Posterior cingulate gyrus (tissue), 11 donors: ENCODE measurements at places on chromosomes 6 and 20.

GRCh38 chr6:146787876-146788508 is 189.2 kb downstream of the ADGB start:
- no peak for DNase-seq

DNA sequence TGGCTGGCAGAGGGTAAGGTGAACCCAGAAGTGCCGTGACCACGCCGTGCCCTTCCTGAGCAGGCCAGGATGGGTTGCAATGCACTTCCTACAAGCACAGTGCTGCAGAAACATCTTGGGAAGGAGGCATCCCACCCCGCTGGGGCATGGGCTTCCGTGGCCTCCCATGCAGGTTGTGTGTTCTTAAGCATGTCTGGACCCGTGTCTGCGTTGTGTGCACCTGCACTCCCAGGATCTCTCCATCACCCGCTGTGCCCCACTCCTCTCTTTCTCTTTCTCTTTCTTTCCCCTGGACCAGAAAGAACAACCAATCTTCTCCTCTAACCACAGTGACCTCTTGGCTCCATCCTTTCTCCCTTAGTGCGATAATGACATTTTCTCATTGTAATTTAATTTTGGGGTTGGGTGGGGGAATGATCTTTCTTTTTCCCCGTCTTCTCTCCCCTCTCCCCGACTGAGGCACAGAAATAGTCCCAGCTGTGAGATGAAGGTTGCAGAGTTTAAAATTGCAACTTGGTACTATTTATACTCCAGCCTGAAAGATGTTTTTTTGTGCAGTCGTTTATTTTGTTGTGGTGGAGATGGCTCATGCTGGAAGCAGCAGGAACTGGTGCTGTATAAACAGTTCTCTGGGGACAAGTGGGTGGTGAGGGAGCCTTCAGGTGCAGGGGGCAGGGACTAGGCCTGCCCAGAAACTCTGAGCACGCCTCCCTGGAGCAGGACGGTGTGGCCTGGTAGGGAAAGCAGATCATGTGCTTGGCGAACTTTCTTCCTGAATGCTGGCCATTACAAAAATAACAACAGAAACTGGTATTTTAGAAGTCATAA is 20.5 kb downstream of the BCAS4 start:
- DNase-seq, result peak; percentile 80

DNA sequence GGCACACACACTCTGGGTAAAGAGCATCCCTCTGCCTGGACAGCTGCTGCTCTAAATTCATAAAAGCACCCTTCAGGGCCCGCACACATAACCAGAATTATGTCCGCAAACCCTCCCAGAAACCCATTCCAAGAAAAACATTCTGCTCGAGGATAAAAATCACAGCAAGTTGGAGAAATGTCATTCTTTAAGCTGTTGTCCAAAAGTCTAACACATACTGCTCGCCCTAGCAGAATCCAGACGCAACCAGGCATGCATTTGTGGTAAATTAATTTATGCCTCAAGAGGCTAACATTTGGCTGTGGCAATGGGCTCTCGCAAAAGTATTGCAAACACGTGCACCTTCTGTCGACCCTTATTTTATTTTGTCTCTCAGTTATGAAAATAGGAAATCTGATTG is 116.1 kb upstream of the INSM1 start:
- no peak for DNase-seq

DNA sequence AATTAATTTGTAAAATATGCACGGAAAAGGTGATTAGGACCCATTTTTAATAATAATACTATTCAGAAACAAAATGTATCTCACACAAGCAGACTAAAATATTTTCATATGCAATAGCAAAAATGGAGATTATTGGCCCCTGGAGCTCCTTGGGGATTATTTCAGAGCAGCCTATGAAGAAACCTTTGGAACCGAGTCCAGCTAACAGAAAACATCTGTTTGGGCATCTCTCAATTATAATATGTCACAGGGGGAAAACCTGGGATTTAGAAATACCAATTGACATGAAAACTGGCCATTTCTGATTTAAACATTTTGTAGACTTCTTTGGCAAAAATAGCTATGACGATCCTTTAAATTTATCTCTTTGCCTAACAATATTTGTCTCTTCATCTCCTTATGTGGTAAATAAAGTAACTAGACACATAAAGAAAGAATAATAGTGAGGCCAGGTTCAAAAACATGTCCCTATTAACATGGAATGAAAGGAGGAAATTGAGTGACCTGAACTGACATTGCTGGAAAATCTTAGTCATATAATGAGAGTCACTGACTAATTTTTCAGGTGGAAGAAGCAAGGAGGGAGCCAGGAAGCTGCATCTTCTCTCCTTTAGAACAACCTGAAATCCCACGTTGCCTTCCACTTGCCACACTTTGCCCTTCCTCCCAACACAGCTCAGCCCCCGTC is 199.0 kb downstream of the SOD2 start:
- no peak for DNase-seq

DNA sequence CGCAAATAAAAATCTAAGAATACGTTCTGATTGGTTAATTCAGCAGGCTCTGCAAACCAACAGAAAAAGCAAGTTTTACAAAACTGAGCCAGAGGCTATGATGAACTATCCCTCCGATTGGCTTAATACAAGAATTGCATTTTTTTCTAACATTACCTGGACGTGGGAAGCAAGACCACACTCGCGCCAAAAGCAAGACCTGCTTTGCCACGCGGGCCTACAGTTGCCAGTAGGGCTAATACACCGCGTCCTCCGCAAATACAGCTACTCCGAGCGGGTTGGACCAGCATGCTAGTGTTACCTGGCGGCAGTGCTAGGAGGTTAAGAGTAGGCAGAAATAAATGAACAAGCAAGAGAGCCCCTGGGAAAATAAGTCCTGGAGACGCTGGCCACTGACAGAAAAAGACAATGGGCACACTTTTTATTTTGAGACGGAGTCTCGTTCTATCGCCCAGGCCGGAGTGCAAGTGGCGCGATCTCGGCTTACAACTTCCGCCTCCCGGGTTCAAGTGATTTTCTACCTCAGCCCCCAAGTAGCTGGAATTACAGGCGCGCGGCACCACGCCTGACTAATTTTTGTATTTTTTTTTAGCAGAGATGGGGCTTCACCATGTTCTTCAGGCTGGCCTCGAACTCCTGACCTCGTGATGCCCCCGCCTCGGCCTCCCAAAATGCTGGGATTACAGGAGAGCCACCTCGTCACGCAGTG is 131.9 kb upstream of the BTN3A2 start:
- DNase-seq, result no peak

DNA sequence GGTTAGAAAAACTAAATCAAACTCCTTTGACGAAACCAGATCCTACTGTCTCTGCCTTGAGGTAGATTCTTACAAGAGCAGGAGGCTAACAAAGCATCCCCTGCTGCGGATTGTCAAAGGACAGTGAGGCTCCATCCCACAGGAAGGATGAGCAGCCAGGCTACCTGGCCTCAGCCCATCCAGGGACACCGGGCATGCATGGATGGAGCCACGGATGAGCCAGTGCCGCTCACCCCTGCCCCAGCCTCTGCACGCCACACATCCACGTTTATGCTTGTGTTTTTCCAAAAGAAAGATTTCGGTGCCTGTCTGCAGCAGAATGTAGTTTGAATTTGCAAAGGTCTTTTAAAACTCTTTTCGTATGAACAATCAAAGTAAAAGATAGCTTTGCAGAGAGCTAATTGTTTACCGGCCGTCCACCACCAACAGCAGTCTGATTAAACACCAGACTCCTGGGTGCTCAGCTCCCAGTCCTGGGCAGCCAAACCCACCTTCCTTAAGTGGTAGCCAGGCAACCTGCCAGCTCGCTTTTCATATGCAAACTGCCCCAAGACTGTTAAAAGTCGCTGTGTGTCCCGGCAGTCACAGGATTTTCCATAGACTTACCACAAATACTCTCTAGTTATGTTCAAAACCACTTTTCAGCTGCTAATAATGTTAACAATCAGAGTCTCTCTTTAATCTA is 999 bp downstream of the THBS2 start:
- no peak for DNase-seq

GRCh38 chr20:63254232-63254605 is at the start of gene NKAIN4:
Gene NKAIN4, minus strand, starts transcription at chr20:63254463. Its CDS starts 13 bp downstream, at chr20:63254450.
- no peak for DNase-seq

GRCh38 chr6:71015392-71015791 is 58.5 kb upstream of the B3GAT2 start:
- DNase-seq, result no peak

DNA sequence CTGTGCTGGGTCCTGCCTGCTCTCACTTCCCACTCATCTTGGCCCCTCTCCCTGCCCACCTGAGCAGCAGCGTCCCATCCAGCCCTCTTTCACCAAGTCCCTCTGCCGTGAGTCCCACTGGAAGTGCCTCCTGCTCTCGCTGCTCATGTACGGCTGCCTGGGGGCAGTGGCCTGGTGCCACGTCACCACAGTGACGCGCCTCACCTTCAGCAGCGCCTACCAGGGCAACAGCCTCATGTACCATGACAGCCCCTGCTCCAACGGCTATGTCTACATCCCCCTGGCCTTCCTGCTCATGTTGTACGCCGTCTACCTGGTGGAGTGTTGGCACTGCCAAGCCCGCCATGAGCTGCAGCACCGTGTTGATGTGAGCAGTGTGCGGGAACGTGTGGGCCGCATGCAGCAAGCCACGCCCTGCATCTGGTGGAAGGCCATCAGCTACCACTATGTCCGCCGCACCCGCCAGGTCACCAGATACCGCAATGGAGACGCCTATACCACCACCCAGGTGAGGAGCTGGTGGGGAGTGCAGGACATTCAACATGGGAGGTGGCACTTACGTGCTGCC is 2.8 kb downstream of the TMEM151B start:
- peak; percentile 88 for DNase-seq

DNA sequence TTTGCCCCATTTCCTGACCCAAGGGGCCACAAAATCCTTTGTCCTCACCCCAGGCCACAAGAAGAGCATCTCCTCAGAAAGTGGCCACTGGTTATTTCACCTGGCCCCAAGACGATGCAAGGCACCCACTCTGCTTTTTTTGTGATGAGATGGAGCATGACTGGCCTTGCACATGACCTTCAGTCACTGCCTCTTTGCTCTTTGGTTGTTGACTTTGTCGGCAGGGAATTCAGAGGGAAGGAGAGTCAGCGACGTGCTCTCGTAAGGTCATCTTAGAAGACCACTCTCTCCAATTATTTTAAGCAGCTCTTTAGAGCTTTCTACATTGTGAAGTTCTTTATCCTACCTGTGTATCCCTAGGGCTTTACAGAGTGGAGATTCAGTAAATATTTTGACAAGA is 306.7 kb downstream of the PLCB1 start:
- no peak for DNase-seq

GRCh38 chr6:39430446-39430845 is 107.9 kb upstream of the KCNK16 start:
- DNase-seq, result no peak

DNA sequence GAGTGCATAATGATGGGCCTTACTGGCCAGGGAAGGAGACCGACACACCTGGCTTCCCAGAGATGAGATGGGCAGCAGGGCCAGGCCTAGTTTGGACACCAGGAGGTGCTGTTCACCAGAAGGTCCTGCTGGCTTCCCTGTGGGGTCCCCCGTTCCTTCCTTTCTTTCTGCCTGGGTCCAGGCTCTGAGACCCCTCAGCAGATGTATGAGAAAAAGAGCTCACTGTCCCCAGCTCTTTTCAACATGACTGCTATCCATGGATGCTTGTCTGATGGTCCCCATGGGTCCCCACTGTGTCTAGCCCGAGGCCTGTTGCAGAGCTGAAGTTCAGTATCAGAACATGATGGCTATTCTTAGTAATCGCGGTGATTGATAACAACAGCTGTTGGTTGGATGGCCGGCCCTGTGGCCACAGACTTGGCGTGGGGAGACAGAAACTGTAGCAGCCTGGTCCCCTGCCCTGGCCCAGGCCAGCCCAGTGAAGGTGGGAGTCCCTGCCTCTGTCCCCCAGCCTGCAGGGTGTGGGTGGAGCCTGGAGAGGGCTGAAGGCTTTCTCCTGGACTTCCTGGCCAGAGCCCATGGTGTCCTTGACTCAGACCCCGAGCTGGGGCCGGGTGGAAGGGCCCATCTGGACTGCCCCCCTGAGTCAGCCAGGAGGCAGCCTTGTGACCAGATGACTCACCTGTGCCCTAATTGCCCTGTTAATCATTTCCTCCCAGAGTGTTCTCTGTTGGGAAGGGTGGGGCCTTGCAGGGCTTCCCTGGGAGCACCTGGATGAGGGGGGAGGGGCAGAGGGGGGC is 9.9 kb upstream of the BAK1 start:
- peak; percentile 91 for DNase-seq
